ENCODE measurements at places on chromosomes 7 and 10. TPM values are rescaled to one million over a fixed set of nuclear protein-coding genes. Genes with fewer than 3 reads are reported as not detected.

- no peak for DNase-seq
Observed at GRCh38 chr10:53521046-53521445, 748.5 kb upstream of the MBL2 start.

DNA sequence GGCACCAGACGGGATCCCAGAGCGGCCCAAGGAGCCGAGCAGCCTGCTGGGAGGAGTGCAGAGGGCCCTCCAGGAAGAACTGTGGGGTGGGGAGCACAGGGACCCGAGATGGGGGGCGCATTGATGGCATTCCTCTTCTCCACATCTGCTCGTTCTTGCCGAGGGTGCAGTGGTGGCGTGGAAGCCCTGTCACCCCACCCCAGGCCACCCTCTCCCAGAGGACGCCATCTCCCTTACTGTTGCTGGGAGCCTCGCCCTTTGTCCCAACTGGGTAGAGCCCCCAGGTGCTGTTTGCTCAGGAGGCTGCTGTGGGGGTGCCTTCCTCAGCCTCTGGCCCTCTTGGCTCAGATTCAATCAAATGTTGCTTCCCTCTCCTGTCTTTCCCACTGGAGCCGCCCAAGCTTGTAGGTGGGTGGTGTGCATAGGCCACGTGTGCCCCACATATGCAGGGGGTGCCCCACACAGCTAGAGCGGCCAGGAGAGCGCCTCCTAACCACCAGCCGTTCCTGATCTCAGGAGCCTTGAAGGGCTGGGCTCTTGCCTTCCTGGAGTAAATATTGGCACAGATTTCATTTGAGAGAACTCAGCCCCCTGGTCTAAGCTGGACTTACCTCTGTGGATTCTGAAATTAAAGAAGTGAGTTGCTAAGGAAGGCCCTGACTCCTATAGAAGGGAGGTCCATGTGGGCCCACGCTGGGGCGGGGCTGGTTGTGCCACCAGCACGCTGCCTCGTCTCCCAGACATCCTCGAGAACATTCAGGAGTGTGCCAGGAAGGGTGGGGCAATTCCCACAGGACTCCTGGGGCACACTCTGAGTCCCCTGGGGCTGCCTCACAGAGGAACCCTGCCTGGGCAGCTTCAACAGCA lies 39.2 kb downstream of the ZNF467 start:
- DNase-seq = no peak

GPR158 gene
- 0.31 TPM for polyA plus RNA-seq

IRF5 gene
- 6.9 TPM for polyA plus RNA-seq

DNA sequence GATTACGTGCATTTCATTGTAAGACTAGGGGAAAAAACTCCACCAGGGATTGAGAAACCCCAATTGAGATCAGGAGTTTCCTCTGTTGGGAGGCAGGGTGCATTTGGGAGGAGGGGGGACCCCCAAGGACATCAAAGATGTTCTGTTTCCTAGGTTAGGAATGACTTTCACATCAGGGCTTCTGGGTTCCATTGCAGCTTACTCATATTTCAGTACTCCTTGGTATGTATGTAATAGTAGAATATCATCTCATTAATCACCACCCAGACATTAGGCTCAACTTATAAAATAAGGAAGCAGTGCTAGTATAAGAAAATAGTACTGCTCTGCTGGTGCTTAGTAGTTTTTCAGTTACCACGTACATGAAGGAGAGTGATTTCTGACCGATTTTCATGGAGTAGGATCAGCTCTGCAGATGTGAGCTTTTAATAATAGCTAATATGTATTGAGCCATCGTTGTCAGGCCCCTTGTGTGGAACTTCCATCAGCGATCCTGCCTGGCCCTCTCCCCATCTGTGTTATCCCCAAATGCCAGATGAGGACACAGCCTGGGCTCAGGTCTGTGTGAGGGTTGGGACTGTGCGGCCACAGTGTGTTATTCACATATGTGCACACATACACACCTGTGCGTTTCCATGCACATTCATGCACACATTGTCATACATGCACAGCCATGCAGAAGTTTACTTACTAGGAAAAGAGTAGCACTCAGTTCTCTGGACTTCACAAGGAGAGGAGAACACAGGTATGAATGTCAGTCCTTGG lies 23.5 kb downstream of the UPP1 start:
- DNase-seq = no peak

GNGT1 gene
- polyA plus RNA-seq = not detected

- DNase-seq = no peak
Observed at GRCh38 chr7:101125989-101126650, 784 bp upstream of the SERPINE1 start.

DGKI gene
- polyA plus RNA-seq = 1.4 TPM

DNA sequence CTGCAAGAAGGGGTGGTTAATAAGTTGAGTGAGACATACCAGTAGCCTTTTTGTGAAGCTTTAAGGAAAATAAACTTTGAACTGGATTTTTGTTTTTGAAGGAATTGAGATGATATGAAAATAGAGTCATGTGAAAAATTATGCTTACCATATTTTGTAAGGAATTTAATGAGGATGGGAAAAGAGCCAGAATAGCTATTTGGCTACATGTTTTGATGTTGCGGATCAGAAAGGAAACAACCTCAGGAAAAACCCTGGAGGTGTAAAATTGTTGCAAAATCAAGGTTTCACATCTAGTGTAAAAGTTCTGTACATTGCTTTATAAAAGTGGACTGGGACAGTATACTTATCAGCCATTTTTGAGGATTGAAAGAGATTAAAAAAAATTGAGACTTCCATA lies 15.0 kb downstream of the TBC1D12 start:
- DNase-seq = no peak

PRR15 gene
- polyA plus RNA-seq = 4.2 TPM

DNAJB12 gene
- polyA plus RNA-seq = 32.7 TPM

- DNase-seq = no peak
Observed at GRCh38 chr7:77484785-77485184, 52.3 kb upstream of the PTPN12 start.

KAZALD1 gene
- polyA plus RNA-seq = 11.0 TPM

FKBP9 gene
- 195 TPM for polyA plus RNA-seq

DNA sequence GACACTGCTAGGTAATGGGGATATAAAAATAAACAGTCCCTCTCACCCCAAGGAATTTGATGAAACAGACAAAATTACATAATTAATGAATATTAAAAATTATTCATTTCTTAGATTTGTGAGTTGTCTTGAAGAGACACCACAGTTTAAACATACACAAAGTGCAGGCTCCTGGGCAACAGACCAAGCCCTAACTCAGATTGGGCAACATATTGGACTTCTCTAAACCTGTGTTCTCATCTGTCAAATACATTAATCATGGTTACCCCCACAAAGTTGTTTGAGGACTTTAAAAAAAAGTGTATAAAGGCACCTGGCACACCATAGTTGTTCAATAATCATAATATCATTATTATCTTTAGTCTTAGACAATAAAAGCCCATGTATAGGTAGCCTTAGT lies 62.5 kb upstream of the CAPZA2 start:
- no peak for DNase-seq

PDLIM1 gene
- polyA plus RNA-seq = 76.2 TPM

- no peak for DNase-seq
Observed at GRCh38 chr10:47036771-47037170, 125.5 kb downstream of the PTPN20 start.

DNA sequence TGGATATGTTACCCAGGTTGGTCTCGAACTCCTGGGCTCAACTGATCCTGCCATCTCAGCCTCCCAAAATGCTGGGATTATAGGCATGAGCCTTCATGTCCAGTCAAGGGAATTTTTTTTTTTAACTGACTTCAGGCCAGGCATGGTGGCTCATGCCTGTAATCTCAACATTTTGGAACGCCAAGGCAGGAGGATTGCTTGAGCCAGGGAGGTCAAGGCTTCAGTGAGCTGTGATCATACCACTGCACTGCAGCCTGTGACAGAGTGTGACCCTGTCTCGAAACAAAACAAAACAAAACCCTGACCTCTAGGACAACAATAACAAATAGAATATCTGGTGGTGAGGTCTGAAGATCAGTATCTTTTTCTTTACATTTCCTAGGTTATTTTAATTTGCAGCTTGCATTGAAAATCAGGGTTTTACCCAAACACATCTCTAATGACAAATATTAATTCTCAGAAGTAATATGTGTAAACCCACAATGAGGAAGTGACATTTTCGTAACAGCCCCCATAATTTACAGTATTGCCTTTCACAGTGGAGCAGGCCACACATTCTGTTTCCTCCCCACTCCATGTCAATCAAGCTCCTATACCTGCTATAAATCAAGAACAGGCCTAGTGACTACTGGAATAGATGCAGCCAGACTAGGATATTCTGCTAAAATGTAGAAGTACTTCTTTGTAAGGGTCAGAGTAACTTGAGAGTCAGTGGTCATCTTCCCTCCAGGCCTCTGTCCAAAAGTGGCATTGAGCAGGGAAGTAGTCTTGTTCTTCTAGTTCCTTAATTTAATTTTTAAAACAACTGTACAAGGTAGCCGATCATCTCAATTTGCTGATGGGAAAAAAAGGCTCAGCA lies 43.3 kb upstream of the ECHDC3 start:
- no peak for DNase-seq

DNA sequence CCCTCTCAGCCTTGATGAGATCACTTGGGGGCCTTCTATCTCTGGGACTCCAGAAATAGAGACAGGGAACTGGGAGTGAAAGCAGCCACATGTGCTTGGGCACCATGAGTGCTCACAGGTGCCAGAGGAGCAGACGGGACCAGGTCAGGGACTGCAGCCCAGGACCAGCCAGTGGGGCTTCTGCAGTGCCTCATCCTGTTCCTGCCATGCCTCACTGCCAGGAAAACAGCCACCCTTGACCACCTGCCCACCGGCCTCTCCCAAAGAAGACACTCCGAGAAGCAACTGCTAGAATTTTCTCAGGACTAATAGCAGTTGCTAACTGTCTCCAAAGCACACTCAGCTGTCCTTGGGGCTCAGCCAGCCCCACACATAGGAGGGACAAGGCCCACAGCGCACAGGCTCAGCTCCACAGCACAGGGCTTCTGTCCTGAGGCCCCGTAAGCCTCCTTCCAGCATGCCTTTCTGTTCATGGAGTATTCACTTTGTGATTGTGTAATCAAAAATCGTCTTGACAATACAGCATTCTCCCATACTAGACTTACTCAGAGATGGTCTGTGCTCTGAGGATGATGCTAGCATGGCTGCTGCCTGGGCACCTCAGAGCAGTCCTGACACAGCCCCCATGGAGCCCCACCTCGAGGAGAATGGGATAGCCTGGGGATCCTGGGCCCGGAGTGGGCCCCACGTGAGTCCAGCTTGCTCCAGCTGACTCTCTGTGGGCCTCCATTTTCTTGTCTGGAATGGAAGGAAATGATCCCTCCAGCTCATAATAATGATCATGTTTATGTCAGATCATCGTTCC lies 115.7 kb upstream of the RET start:
- no peak for DNase-seq

DNA sequence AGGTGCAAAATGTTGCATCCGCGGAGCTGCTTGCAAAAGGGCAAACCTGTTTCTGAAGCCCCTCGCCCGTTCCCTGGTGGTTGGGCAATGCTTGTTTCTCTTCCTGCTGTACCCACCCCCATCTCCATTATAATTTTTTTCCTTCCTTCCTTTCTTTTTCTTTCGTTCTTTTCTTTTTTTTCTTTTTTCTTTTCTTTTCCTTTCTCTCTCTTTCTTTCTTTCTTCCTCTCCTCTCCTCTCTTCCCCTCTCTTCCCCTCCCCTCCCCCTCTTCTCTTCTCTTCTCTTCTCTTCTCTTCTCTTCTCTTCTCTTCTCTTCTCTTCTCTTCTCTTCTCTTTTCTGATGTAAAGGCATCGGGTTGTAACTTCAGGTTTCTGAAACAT lies 278.2 kb downstream of the GATA3 start:
- no peak for DNase-seq

FGFR2 gene
- 96.1 TPM for polyA plus RNA-seq

RGS10 gene
- polyA plus RNA-seq = 36.3 TPM

All from right renal cortex interstitium (tissue), 3 donors.